Hematopoietic multipotent progenitor cell treated with erythropoietin and hydrocortisone succinate and interleukin-3 and kit ligand, for 15 days (in vitro differentiated cells): ENCODE measurements at places on chromosomes 6 and 20.

DNA sequence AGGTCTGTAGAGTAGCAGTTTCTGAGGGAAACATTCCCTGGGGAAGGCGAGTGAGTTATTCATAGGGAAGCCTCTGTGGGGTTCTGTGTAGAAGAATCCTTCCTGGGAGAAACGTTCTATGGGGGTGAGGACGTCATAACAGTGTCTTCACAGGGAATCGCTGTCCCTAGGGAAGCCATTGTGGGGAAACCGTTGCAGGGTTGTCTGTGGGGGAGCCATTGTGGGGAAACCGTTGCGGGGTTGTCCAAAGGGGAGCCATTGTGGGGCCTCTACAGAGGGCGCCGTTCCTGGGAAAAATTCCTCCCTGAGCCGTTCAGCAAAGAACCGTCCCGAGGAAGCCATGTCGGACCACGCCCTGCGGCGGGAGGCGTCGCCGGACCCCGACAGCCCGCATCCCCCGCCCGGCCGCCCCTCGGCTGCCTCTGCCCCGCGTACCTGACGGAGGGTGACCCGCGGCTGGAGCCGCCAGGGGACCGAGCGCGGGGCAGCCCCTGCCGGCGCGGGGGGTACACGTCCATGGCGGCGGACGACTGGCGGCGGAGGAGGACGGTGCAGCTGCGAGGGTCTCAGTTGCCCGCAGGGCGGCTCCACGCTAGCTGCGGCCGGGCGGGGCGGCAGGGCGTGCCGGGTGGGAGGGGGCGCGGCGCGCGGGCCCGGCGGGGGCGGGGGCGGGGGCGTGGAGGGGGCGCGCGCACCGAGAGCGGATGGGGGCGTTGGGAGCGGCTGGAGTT is at the start of gene DNAAF9:
DNAAF9 (minus strand) TSS at position 630 of the 731 bp plus-strand sequence; CDS start at position 518, 112 bp downstream.
- no peak for DNase-seq

DNA sequence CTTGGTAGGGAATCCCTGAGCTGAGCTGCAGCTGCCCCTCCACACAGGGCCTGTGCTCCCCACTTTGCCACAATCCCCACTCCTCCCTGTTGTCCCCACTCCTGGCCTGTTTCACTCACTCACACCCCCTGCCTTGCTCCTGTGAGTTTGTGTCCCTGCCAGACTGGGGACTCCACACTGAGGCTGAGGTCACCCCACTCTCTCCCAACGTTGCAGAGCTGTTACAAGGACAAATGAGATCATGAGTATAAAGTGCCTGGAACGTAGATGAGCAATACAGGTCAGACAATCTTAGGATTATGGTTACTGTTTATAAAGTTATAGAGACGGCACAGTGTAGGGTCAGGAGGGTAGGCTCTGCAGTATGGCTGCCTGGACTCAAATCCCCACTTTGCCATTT is 426.0 kb upstream of the SULF2 start:
- DNase-seq: no peak

GRCh38 chr20:51531141-51531710 is 11.3 kb downstream of the NFATC2 start:
- no peak for DNase-seq

GRCh38 chr6:166201878-166202277 is 34.2 kb upstream of the TBXT start:
- DNase-seq: no peak

- no peak for DNase-seq
Measured at GRCh38 chr20:9458138-9458796, 56.1 kb upstream of the LAMP5 start.

- DNase-seq: no peak
Measured at GRCh38 chr6:1630771-1631217, 21.1 kb downstream of the FOXC1 start.

DNA sequence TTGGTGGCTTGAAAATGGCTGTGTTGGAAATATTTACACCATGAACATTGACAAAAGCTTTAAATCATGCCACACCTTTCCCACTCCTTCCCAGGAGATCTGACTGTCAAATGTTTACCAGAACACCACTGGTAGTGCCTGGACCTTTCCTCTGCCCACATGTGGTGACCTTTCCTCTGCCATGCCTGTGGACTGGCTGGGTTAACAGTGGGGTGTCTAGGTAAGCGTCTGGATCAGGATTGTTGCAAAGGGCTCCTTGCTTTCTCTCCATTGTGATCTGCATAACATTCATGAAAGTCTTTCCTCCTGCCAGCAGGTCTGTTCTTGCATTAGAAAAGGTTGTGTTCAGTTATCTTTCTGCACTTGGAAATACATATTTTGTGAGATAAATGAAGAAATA is 572.7 kb downstream of the DHX35 start:
- no peak for DNase-seq

DNA sequence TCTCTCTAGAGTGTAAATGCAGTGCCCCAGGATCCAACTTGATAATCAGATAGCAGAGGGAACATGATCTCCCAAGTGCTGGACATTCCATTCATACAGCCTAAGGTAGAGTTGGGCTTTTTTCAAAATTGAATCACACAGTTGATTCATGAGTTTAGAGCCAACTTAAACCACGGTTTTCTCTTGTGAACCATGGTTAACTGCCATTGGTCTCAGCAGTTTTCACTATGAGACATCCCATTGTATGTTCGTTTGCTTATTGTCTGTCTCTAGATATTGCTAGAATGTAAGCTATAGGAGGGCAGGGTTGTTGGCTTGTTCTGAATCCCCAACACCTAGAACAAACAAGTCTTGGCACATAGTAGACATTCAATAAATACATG is 37.2 kb upstream of the TAF8 start:
- no peak for DNase-seq

DNA sequence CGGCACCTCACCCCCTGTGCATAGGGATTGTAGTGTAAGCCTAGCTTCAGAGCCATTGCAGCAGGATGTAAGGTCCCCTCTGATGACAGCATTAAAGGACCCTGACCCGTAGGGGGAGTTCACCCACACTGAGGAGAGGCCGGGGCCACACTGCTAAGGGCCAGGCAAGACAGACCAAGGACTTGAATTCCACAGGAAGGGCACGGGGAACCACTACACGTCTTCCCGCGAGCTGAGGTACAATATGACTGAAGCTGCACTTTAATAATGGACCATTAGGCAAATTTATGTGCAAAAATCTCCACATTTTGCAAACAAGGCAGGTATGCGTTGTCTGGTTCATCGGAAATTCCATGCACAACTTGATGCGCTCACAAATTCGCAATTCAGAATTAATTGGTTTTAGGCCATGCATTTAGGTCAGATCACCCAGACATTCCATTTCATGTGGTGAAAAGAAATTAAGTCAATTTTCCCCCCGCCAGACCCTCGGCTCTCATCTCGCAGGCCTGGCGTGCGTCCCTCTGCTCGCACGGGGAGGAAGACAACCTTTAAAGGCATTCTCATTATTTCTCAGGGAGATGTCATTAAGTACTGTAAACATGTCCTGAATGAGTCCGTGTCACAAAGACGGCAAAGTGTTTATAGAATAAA is 111.8 kb downstream of the FOXA2 start:
- DNase-seq: no peak

GRCh38 chr6:85344996-85345395 is 104.9 kb upstream of the NT5E start:
- DNase-seq: no peak

GRCh38 chr6:83378621-83379388 is 52.0 kb downstream of the ME1 start:
- no peak for DNase-seq

GRCh38 chr20:38658879-38659596 is 57.4 kb downstream of the ARHGAP40 start:
- DNase-seq: peak; percentile 46

- DNase-seq: no peak
Measured at GRCh38 chr20:44696315-44696714, 18.9 kb upstream of the CCN5 start.

DNA sequence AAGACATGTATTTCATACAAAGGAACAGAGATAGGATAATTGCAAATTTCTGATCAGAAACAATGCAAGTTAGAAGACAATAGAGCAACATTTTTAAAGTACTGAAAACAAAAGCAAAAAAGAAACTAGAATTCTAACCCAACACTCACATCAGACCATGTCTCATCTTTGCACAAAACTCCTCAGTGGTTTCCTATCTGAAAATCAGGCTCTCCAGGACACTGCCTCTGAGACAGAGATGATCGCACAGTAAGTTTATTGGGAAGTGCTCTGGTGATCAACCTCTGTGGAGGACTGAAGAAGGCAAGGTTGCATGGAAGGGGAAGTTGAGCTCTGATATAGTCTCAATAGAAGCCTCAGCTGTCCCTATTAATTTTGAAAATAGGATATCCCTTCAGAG is 2.3 kb upstream of the TTBK1 start:
- no peak for DNase-seq

- DNase-seq: no peak
Measured at GRCh38 chr20:60306551-60306950, 348.3 kb downstream of the CDH26 start.

GRCh38 chr6:163148451-163149278 is 265.9 kb upstream of the QKI start:
- no peak for DNase-seq

GRCh38 chr6:73722318-73723060 is 26.5 kb downstream of the CD109 start:
- no peak for DNase-seq

DNA sequence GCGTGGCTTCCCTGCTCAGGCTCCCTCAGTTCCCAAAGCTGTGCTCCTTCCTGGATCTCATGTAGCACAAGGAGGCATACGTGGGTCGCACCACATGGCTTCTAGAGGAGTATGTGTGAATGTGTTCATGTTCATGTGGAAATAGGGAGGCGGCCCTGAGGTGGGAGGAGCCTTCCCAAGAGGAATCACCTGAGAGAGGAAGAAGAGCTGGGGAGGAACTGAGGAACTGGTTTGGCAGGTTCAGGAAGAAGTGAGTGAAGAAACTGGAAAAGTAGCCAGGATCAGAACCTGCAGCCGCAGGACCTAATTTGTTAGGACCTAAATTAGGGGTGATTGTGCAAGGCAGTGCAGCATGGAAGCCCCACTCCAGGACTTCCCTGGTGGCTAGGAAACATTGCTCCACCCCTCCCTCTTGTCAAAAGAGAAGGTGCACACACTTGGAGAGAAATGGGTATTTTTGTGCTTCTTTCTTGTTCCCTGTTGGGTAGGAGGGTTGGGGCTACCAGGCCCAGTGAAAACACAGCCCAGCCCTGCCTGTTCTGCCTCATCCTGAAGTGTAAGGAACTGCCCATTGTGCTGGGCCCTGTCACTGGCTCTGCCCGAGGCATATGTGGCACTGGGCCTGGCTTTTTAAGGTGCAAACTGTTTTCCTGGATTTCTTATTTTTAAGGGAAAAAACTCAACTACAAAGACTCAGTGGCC is 20.7 kb downstream of the SYNJ2 start:
- no peak for DNase-seq

DNA sequence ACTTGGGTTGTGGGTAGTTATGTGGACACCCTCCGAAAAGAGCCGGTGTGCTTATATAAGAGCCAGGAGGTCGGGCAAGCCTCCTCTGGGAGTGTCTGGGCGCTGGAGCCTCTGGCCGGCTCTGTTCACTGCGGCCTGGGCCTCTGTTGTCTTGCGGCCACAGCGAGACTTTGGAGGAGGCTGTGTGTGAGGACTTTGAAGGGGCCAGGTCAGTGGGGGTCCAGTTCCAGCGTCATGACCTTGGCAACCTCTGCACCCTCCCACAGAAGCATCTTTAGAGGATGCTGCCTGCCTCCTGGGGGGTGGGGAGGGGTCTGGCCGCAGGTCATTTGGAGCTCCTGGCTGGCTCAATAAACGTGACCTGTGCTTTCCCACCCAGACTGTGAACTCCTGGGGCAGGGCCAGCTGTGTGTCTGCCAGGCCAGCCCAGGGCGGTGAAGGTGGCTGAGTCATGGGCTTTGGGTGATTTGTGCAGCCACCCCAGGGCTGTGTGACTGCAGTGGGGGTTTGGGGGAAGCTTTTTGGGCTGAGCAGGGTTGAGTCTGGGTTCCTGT is 1.2 kb downstream of the TCEA2 start:
- DNase-seq: no peak

DNA sequence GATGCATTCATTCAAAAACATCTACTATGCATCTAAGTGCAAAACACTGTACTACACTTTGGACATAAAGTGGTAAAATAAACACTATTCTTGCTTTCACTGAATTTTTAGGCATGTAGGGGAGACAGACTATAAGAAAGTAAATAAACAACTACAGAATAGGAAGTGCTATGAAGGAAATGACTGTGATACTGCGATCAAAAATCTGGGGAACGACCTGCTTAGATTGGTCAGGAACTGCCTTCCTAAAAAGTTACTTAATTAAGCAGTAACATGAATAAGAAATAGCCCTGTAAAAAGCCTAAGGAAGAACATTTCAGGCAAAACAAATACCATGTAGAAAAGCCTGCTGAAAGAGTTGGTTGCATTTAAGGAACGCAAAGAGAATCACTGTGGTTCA is 50.6 kb downstream of the HACE1 start:
- no peak for DNase-seq

DNA sequence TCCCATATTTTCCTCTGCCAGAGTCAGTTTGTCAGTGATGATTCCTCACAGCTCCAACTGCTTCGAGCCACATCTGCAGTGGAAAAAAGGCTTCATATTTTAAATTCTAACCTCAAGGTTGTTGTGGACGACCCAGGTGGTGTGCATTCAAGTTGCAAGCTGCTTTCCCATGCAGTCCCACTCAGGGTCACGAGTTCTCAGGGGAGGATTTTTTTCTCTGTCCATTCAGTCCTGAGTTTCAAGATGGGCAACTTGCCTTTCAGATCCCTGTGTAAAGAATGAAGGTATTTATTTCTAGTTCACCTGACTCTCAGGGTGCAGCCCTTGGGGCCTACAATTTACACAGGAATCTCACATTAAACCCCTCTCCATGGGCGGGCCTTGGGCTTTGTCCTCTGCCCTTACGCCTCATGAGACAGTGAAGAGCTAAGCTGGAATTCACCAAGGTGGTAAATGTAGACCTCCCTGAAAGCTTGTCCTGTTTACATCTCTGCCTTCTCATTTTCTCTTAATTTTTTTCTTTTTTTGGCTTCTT is 65.9 kb downstream of the TPD52L1 start:
- DNase-seq: no peak

- DNase-seq: no peak
Measured at GRCh38 chr6:158763434-158764182, 55.6 kb downstream of the EZR start.

GRCh38 chr6:141874930-141875602 is 257.7 kb upstream of the GJE1 start:
- DNase-seq: no peak

DNA sequence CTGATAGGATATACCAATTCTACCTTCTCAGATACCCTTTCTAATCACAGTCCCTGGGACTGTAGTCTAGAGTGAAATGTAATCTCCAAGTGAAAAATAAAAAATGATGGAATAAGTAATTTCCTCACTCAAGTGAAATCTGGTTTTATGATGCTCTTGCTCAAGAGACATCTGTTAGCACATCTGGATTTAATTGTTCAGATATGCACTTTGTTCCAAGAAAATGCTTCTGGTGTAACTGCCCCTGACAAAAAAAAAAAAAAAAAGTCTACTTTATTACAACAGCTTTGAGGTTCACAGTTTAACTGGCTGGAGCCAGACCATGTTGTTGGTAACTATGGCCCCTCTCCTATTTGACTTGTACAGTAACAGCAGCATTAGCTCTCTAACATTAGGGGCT is 251.8 kb downstream of the BTBD9 start:
- no peak for DNase-seq
